ENCODE measurements at places on chromosomes 7 and 10. TPM values are rescaled to one million over a fixed set of nuclear protein-coding genes. Genes with fewer than 3 reads are reported as not detected.

The HDAC9 gene
- polyA plus RNA-seq, result 81.2 TPM

The CLCN1 gene
- polyA plus RNA-seq, result not detected

The PHKG1 gene
- polyA plus RNA-seq, result not detected

The HOXA2 gene
- not detected for polyA plus RNA-seq

The MMP21 gene
- polyA plus RNA-seq, result not detected

The VSTM4 gene
- not detected for polyA plus RNA-seq

The TBC1D12 gene
- polyA plus RNA-seq, result 2.9 TPM

The SLC13A1 gene
- polyA plus RNA-seq, result not detected

The SLC16A12 gene
- not detected for polyA plus RNA-seq

The TNRC18 gene
- 1.3 TPM for polyA plus RNA-seq

The H2BK1 gene
- polyA plus RNA-seq, result not detected

The KNDC1 gene
- polyA plus RNA-seq, result 0.05 TPM

The RBM20 gene
- not detected for polyA plus RNA-seq

The EVX1 gene
- not detected for polyA plus RNA-seq

The IRF5 gene
- polyA plus RNA-seq, result 132 TPM

The CTBP2 gene
- 0.50 TPM for polyA plus RNA-seq

The MBL2 gene
- polyA plus RNA-seq, result not detected

The TMEM229A gene
- not detected for polyA plus RNA-seq

The CNPY1 gene
- polyA plus RNA-seq, result not detected

The AMPH gene
- polyA plus RNA-seq, result not detected

The BMPR1A gene
- polyA plus RNA-seq, result 5.0 TPM

The PUS7 gene
- polyA plus RNA-seq, result 5.9 TPM

The PON1 gene
- polyA plus RNA-seq, result not detected

The TMEM178B gene
- not detected for polyA plus RNA-seq

The CPN1 gene
- not detected for polyA plus RNA-seq

The PRPS1L1 gene
- polyA plus RNA-seq, result not detected

The CHN2 gene
- polyA plus RNA-seq, result 3.0 TPM

The TECTB gene
- polyA plus RNA-seq, result not detected

The KLF14 gene
- polyA plus RNA-seq, result 0.11 TPM

The SFR1 gene
- polyA plus RNA-seq, result 12.4 TPM

The EPHA1 gene
- polyA plus RNA-seq, result 0.80 TPM

The RAB19 gene
- 0.90 TPM for polyA plus RNA-seq

The GRM3 gene
- polyA plus RNA-seq, result not detected

The CPA2 gene
- not detected for polyA plus RNA-seq

The CPXM2 gene
- not detected for polyA plus RNA-seq

The SSC4D gene
- polyA plus RNA-seq, result not detected

The HOXA5 gene
- polyA plus RNA-seq, result not detected

The SLC13A4 gene
- polyA plus RNA-seq, result 0.15 TPM

The MRC1 gene
- not detected for polyA plus RNA-seq

The SOSTDC1 gene
- polyA plus RNA-seq, result not detected
